ENCODE measurements at places on chromosomes 3 and 15.

DNA sequence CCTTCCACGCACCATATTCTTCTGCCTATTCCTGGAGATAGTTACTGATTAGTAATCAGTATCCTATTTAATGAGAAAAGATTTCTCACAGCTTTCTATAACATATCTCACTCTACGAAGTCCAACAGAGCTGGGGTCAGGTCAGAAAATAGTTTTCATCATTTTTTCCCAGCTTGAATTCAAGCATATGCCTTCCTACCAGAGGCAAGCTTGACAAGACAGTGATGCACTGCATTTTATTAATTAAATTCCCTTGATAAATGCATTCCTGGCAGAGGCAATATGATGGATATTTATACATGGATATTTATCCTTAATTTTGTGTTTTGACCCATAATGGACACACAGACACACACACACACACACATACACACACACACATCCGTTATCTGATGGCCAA, 961.4 kb downstream of the EPHA3 start:
- DNase-seq: no peak

GRCh38 chr3:124893526-124893925, 6.4 kb upstream of the ITGB5 start:
- DNase-seq: peak; percentile 34

- DNase-seq: no peak
Observed at GRCh38 chr3:41350441-41350840, 151.1 kb downstream of the CTNNB1 start.

DNA sequence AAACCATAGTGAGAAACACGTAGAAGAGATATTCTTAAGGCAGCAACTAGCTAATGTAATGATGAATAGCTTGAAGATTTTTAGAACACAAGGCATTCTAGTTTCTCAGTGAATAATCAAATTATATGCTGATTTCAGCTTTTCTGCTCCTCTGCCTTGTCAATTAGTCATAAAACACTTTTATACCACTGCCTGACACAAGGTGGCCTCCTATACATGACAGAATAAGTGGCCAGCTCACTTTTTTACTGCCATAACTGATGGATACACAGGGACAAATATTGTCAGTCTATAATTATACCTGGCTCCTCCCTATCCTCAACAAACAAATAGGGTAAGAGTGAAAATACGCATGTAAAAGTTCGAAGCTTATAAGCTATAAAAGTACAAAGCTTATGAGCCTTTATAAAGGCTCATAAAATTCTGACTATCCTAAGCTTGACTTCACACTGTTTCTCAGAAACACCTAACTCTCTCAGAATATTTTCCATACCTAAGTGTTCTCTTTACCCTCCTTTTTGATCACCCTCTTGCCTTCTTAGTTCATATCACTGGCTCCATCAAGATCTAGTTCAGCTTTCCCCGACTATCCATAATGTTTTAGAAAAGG, 81.6 kb downstream of the HERC1 start:
- DNase-seq: peak; percentile 65

DNA sequence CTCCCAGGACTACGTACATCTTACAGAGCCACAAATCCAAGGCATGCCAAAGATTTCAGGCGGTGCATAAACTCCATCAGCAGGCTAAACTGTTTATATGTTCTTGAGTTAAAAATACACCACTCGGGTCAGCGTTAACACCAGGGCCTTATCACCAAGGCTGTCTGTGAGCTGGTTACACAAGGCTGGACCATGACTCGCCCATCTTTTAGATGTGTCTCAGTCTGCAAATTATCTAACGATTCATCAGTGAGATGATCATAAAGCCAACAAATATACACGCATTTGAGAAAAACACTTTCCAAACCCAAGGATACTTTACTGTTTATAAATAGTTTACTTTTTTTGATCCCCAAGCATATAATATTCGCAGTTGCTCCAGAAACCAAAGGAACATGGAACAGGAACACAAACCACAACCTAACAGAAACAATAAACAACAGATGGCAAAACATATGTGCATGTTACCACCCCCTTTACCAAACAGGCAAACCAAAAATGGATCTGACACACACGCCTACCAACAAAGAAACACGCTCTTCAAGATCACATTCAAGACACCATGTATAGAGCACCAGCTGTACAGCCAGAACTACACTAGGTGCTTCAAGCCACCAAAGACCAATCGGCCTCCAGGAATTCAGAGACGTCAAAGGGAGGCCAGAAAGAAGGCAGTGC, 15.4 kb downstream of the LRIG1 start:
- DNase-seq: no peak

DNA sequence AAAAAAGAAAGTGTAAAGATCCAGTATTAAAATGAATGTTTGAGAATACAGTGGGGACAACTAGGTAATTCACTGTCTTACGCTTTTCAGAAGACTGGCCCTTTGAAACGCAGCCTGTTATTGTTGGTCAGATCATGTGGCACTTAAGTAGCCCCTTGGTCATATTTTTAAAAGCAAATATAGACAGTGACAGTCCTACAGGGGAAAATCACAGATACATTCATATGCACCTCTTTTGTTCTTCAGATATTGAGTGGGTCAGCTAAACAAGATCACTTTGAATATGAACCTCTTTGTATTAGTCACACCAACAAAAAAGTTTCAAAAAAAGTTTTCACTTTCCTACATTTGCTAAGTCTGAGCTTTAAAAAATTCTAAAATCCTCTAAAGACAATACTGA, 36.0 kb downstream of the TIGIT start:
- no peak for DNase-seq
